Natural killer cell treated with Interleukin-12 subunit alpha and Interleukin-12 subunit beta and Interleukin-15 and Interleukin-18, amount 100 ng/mL, for 72 hours (primary cell): ENCODE measurements at places on chromosomes 3 and 15. TPM values are rescaled to one million over a fixed set of nuclear protein-coding genes. Genes with fewer than 3 reads are reported as not detected.

The ALDH1A2 gene
- total RNA-seq, result not detected

The UTS2B gene
- total RNA-seq, result not detected

The ADAMTSL3 gene
- total RNA-seq, result not detected

The ABTB1 gene
- total RNA-seq, result 16.9 TPM

The NR2F2 gene
- not detected for total RNA-seq

The RTP4 gene
- 3.8 TPM for total RNA-seq

The SLC27A2 gene
- 72.6 TPM for total RNA-seq

GRCh38 chr3:190697901-190698300 is 164.6 kb downstream of the GMNC start:
- DNase-seq, result no peak

- DNase-seq, result no peak
These were observed 4.3 kb upstream of the GPR160 start for GRCh38 chr3:170033489-170033888.

DNA sequence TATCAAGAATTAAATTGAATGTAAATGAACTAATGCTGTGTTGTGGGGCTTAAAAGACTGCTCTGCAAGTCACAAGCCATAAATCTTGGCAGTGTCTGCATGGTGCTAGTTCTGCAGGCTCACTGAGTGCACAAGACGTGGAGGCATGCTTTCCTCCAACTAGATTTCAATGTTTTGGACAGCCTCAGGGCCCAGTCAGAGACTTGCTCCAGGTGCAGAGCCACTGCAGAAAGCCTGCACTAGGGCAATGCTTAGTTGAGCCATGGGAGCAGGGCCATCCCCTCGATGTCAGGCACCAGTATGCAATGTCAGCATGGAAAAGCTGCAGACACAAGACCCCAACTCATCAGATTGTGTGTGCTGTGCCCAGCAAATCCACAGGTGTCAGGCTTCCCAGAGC is 234.5 kb upstream of the CDIN1 start:
- no peak for DNase-seq

DNA sequence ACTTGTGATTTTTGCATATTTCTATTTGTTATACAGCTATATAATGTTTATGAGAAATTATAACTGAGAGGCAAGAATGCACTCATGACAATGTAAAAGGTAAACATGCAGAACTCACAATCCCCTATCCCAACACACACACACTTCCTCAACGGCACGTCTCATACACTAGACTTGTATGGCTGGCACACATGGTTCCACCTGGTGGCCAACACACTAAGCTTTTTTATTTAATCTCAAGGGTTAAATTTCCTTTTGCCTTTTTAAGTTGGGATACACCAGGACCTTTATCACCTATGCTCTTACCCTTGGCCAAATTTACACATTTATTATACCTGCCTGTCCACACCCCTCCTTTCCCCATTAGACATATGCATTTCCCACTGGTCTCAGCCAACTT is 88.6 kb upstream of the PSMD6 start:
- no peak for DNase-seq

DNA sequence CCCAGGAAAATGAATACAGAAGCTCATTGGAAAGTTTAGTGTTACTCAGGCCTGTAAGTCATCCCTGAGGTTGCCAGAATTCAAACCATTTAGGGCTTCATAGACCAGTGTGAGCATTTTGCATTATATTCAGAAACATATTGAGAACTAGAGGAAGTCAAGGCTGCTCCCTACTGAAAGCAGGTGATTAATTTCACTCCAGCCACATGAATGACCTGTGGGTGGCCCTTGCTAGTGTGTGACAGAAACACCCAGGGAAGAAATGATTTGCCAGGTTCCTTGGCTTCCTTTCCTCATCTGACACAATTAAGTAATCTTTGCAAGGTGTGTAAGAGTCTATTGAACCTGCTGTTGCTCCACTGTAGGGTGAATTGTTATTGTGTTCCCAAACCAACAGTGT is 61.8 kb downstream of the GAP43 start:
- no peak for DNase-seq

- DNase-seq, result no peak
These were observed 18.3 kb upstream of the ATP8B4 start for GRCh38 chr15:50137330-50137761.

DNA sequence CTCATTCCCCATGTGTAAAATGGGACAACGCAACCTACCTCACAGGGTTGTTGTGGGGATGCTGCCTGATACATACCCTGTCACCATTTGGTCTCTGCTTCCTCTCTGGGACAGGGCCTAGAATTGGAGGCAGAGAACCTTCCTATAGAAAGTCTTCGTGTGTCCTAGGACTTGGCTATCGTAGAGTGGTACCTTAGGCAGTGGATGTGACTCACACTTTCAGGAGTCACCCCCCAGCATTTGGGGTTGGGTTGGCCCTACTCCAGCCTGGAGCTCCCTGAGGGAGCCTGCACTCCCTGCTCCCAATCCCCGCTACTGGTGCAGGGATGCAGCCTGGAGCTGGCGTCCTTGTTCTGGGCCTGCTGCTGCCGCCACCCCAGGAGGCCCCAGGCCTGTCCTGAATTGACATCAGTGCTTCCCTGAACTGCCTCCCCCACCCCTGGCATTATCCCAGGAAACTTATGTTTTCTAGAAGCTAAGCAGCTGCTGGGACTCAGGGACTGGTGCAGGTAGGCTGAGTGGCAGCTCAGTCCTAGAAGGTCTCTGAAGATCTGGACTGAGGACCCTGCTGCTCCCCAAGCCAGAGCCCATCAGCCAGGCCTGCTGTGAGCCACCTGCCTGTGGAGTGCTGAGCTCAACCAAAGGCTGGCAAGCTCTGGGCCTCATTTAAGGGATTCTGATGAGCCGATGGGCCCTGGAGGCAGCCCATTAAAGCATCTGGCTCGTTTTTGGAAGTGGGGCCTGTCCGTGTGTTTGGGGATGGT is 9.9 kb downstream of the C15orf39 start:
- DNase-seq, result no peak

DNA sequence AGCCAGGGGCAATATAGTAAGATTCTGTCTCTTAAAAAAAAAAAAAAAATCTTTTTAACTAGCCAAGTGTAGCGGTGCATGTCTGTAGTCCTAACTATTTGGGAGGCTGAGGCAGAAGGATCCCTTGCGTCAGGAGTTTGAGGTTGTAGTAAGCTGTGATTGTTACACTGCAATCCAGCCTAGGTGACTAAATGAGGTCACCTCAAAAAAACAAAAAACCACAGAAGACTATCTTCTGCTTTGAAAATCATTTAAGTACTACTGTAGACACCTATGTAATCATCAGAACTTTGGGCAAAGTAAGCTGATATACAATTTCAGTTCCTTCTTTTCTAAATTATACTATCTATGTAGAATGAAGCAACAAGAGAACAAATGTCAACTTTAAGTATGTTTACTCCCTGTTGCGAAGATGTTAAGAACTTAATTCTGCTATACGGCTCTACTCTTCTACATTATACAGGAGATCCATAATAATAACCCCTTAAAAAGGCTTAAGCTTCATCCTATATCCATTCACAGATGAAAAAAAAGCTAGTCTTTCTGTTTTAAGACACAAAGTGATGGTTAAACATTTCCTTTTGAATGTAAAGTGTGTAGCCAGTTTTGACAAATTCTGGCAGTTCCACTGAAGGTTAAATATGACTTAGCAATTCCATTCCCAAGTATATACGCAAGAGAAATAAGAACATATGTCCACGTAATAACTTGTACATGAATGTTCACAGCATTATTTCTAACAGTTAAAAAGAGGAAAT is 15.2 kb downstream of the DAZL start:
- DNase-seq, result no peak

DNA sequence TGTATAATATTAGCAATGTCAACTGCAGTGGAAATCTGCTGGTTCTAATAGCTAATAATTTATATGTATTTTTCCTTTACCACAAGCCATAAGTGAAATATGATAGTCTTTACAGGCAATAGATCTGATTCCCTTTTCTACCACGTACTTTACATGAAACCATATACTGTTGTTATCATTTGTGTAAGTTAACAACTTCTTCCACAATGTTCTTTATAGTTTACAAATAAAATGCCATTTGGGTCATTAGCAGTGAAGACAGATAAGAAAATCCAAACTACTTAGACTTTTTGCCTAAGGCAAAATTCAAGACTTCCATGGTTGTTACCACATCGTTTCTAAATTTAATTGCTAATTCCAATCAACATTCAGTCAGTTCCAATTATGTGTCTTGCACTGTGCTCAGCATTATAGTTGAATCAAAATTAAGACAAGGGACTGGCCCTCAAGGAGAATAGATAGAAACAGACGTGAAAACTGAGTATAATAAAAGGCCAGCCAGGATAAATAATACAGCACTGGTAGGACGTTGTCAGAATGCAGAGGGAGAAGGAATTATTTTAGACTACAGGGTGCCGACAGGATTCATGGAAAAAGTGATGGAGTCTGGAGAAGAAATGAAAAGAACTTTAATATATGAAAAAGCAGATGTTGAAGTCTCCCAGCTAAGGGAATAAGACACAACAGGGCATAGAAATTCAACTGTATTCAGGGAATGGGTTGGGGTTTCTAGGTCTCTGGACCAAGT is 249.8 kb downstream of the ALCAM start:
- DNase-seq, result no peak

- no peak for DNase-seq
These were observed 35.0 kb downstream of the BTLA start for GRCh38 chr3:112464264-112464663.

- DNase-seq, result no peak
These were observed 32.8 kb downstream of the ARRDC4 start for GRCh38 chr15:97993310-97993738.

GRCh38 chr3:171165499-171165921 is 139.0 kb upstream of the SLC2A2 start:
- no peak for DNase-seq

DNA sequence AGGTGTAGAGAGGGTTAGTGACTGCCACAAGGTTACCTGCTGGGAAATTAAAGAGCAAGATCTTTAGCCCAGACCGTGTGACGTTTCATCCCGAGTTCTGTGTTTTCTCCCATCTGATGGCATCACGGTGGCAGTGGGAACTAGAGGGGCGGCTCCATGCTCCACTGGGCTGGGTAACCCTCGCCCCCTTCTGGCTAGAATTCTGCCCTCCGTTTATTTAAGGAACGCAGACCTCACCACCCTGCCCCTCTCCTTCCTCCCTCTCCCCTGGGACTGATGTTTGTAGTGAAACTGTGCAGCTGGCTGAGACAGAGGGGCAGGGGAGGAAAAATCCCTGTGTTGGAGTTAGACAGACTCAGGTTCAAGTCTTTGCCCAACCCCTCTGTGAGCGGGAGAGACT is 65.6 kb downstream of the ITGA11 start:
- DNase-seq, result no peak

- no peak for DNase-seq
These were observed 213.1 kb downstream of the RPLP1 start for GRCh38 chr15:69665641-69666111.

GRCh38 chr3:159928666-159929065 is 60.0 kb upstream of the IL12A start:
- no peak for DNase-seq

DNA sequence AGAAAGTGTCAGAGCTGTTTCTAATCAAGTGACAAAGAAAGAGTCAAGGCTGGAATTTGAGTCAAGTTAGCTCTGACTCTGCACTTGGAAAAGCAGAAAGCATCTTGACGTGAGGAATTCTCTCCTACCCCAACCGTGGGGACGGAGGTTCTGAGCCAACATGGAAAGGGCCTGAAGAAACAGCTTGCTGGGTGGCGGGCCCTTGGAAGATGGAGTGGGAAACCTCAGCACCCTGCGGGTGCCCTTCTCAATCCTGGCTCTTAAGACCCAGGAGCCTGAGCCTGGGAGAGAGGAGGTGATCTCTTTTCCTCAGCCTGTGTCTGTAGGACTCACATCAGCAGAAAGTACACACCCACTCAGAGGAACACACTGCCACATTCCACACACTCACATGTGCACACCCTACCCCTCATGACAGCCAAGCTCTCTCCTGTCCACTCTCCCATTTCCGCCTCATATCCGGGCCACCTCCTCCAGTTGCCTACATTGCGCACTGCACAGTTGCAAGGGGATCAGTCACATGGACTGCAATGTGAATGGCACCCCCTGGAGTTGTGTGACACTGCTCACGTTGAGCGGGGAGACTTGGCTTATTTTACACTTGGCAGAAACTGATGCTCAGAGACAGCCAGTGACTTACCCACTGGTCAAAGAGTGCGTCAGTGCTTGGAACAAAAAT is 101.5 kb upstream of the SLC6A6 start:
- DNase-seq, result no peak

DNA sequence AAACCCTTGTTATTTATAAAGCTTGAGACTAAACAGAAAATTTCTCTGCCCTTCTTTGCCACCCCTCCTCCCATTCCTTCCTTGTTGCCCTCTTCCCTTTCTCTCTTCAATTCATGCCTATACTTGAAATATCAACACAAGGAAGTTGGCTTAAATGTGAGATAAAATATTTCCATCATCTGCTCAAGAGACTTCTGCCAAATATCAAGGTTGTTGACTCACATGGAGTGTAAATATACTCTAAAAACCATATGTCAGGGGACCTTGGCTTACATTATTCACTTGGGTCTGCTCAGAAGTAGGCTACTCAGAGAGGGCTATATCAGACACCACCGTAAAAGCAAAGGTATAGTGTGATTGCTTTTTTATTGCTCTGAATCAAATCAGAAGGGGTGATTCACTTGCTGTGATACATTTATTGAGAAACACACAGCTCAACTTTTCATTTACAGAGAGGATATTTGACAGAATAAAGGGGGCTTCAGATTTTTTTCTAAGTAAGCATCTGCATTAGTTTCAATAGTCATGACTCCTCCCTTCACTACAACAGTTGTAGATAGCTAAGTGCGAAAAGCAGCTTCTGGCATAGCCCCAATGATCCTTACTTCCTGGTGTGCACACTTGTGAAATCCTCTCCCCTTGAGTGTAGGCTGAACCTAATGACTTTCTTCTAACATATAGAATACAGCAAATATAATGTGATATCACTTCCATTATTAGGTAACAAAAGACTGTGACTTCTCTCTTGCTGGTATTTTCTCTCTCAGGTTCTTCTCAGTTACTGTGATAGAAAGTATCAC is 386.2 kb downstream of the EFHB start:
- DNase-seq, result no peak
